Mesothelial cell of epicardium (in vitro differentiated cells): ENCODE measurements at places on chromosomes 5 and 9.

DNA sequence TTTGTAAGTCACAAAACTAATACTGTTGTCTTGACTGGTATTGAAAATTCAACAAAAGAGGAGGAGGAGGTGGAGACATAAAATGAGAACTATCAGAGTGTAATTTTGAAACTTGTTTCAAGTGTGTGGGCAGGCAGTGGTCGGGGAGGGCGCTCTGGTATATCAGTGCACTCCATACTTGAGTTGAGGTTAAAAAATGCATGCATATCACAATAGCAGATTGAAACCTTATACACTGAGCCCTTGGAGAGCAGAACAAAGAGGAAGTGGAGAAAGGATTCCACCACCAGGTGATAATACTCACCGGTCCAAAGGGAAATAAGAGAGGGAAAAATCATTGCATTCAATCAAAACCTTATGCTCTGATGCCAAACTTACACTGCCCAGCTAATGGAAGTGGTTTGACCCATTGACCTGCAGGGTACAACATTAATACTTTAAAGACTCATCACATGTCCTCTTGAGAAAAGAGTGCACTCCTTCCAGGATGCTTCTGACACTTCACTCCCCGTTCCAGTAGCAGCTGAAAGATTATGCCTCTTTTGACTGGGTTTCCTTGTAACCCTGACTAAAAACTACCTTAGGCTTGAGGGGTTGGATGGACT, 79.5 kb upstream of the FAM169A start:
- H3K36me3 ChIP-seq = no peaks in the 10 kb centered on the region

GRCh38 chr9:130693101-130693425, 517 bp upstream of the EXOSC2 start:
- peak overlapping the region; percentile 90 for H3K4me3 ChIP-seq
- H3K36me3 ChIP-seq = peaks cover 16% of the 10 kb centered on the region
- peaks cover 29% of the 10 kb centered on the region for H3K4me1 ChIP-seq
- H3K27me3 ChIP-seq = no peaks in the 10 kb centered on the region
- no peak for DNase-seq

- H3K27me3 ChIP-seq = peaks cover 33% of the 10 kb centered on the region
- H3K4me3 ChIP-seq = no peak overlapping the region
- H3K27ac ChIP-seq = no peak overlapping the region
- peaks cover 6% of the 10 kb centered on the region for H3K4me1 ChIP-seq
- no peak for DNase-seq
Observed at GRCh38 chr5:159130871-159131270, 31.2 kb upstream of the EBF1 start.

DNA sequence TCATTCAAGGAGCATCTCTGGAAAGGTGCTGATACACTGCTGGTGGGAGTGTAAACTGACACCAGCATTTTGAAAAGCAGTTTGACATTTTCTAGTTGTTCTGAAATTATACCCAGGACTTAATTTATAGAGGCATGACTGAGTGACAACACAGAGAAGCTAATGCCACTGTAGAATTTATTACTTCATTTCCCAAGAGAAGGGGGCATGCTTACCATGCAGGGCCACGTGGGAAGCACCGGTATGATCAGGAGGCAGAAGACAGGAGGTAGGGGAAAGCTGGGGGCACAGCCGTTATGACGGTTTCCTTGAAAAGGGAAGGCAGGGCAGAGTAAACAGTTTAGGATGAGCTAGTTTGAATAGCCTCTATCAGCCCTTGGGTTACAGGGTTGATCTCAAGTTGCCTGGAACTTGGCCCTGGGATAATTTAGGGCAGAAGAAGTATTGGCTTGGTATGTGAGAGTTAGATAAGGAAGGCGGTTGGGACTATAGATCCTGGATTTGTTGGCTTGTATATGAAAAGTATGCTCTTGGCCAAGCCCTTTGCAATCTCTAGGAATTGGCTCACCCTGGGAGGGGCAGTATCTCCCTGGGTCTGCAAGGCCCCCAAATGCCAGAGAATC, 305.7 kb downstream of the ENC1 start:
- H3K4me1 ChIP-seq = peaks cover 61% of the 10 kb centered on the region
- H3K27ac ChIP-seq = no peak overlapping the region
- no peaks in the 10 kb centered on the region for H3K36me3 ChIP-seq
- no peak for DNase-seq
- H3K27me3 ChIP-seq = no peaks in the 10 kb centered on the region

GRCh38 chr5:150590979-150591695, 49.3 kb upstream of the SYNPO start:
- H3K4me1 ChIP-seq = peaks cover 69% of the 10 kb centered on the region
- no peak for DNase-seq
- no peaks in the 10 kb centered on the region for H3K27me3 ChIP-seq
- no peaks in the 10 kb centered on the region for H3K36me3 ChIP-seq
- peak overlapping the region; percentile 93 for H3K27ac ChIP-seq

GRCh38 chr5:77175231-77175630, 35.2 kb upstream of the PDE8B start:
- H3K27ac ChIP-seq = no peak overlapping the region
- no peak overlapping the region for H3K4me3 ChIP-seq
- peaks cover 25% of the 10 kb centered on the region for H3K27me3 ChIP-seq
- no peaks in the 10 kb centered on the region for H3K36me3 ChIP-seq
- no peak for DNase-seq
- H3K4me1 ChIP-seq = no peaks in the 10 kb centered on the region

- no peak overlapping the region for H3K4me3 ChIP-seq
- DNase-seq = no peak
- no peaks in the 10 kb centered on the region for H3K36me3 ChIP-seq
- no peaks in the 10 kb centered on the region for H3K4me1 ChIP-seq
- H3K27ac ChIP-seq = no peak overlapping the region
Observed at GRCh38 chr5:17151686-17152085, 65.7 kb upstream of the BASP1 start.

DNA sequence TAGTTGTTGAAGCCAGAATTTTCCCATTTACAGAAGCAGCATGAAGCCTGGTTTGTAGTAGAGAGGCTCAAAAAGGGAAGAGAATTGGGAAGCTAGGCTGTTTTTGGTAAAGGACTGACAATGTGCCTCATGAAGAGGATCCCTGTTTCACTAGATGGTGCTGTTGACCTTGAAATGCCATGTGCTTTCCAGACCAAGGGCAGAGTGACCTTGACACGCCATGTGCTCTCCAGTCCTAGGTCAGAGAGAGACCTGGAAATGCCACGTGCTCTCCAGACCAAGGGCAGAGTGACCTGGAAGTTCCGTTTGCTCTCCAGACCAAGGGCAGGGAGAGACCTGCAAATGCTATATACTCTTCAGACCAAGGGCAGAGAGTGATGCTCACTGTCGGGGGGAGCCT, 32.0 kb downstream of the UNC13B start:
- no peaks in the 10 kb centered on the region for H3K4me1 ChIP-seq
- DNase-seq = no peak
- no peak overlapping the region for H3K4me3 ChIP-seq
- peaks cover 45% of the 10 kb centered on the region for H3K36me3 ChIP-seq

- no peaks in the 10 kb centered on the region for H3K36me3 ChIP-seq
- no peaks in the 10 kb centered on the region for H3K27me3 ChIP-seq
- H3K27ac ChIP-seq = peak overlapping the region; percentile 50
- peak; percentile 41 for DNase-seq
- H3K4me3 ChIP-seq = no peak overlapping the region
Observed at GRCh38 chr5:82641331-82642003, 363.3 kb upstream of the RPS23 start.

DNA sequence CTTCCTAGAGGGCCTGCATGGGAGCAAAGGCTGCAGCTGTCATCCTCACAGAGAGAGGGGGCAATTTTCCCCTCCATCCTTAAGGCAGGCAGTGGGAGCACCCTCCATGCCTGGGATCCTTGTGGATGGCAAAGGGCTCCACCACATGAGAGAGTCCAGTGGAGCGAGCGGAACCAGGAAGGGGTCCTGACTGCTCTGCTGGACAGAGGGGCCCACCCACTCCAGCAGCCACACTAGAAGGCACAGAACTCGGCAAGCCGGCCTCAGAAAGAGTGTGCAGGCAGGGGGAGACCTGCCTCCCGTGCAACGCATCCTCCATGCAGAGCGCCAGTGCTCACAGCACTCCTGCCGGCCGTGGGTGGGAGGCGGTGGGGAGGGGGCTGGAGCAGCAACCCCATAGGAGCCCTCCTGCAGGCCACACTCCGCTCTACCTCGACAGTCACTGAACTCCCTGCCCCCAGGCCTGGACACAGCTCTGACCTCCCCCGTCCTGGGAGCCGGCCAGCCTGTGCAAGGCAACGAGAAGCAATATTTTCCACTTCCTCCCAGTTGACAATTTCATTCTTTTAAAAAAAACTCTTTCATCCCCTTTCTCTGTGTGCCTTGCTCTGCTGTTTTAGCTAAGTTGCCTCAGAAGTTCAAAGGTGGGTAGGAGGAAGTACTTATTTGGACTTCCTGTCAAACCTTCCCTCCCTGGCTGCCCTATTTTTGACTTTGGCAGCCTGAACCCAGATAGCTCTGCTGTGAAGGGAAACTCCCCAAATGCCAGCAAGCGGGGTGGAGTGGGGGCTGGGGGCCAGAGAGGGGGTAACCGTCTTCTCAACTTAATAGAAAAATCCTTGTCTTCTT, 5.3 kb upstream of the LCP2 start:
- H3K4me3 ChIP-seq = no peak overlapping the region
- H3K4me1 ChIP-seq = peaks cover 8% of the 10 kb centered on the region

DNA sequence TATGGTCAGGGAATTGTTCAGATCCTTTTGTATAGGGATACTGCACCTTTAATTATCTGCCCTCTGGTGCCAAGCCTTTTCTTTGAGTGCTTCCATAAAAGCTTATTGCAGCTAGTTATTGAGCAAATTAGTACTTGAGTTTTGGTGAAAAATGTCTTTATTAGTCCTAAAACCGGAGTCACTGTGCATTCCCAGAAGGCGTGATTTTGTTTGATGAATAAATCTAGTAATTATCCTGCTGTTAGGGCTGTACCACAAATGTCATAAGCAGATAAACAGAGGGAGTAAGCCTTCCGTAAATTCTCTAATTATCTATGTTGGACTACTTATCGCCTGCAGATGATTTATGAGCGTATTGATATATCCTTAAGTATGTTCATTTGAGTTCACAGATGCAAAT, 620.7 kb upstream of the ARRDC3 start:
- no peak for DNase-seq
- H3K27me3 ChIP-seq = no peaks in the 10 kb centered on the region
- no peaks in the 10 kb centered on the region for H3K36me3 ChIP-seq

DNA sequence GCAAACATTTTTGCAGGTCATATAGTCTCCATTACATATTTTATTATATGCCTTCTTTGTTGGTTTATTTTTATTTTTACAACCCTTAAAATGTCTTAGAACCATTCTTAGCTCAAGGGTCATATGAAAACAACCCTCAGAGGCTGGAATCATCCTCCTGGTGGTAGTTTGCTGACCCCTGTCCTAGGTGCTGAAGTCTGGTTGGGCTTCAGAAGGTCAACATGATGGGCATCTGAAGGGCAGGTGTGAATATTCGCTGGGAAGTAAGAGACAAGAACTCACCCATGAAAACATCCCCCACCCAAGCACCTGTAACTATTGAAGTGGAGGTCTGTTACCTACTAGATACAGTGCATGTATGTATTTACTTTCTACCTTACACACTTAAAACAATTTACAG, 75.4 kb downstream of the OSMR start:
- no peak overlapping the region for H3K4me3 ChIP-seq
- no peaks in the 10 kb centered on the region for H3K27me3 ChIP-seq
- H3K36me3 ChIP-seq = no peaks in the 10 kb centered on the region
- no peak for DNase-seq
- H3K27ac ChIP-seq = no peak overlapping the region
- H3K4me1 ChIP-seq = peaks cover 9% of the 10 kb centered on the region

DNA sequence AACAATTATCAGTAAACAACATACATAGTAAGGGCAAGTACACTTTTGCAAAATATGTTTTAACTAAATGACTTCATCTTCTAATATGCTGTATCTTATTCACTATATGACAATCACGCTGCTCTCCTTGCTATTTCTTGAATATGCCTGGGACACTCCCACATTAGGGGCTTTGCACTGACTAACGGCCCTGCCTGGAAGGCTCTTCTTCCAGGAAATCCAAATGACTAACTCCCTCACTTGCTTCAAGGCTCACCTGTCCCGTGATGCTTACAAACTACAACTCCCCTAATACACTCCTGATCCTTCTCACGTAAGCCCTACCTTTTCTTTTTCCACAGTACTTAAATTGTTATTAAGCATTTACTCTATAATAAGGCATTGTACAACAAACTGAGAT, 10.6 kb downstream of the ERP44 start:
- peaks cover 16% of the 10 kb centered on the region for H3K4me1 ChIP-seq
- H3K4me3 ChIP-seq = no peak overlapping the region
- H3K27ac ChIP-seq = no peak overlapping the region
- no peaks in the 10 kb centered on the region for H3K27me3 ChIP-seq
- no peaks in the 10 kb centered on the region for H3K36me3 ChIP-seq

DNA sequence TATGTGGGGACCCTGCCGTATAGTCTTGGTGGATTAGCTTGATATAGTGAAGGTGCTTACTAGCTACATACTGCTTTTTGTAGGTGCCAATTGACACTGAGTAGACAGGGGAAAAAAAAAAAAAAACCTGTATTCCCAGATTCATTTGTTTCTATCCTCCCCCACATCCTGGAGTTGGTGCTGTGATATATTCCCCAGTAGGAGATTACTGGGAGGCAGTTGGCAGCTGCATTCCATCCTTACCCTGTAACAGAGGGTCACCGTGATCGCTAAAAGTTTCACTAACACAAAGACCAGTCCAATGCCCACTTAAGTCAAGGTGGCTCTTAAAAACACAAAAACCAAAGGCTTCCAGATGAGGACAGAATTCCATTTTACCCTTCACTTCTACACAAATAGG, 27.4 kb upstream of the TOMM5 start:
- no peak overlapping the region for H3K27ac ChIP-seq
- DNase-seq = no peak
- no peaks in the 10 kb centered on the region for H3K36me3 ChIP-seq
- H3K27me3 ChIP-seq = peaks cover 9% of the 10 kb centered on the region

GRCh38 chr5:95892784-95893354, 68.8 kb downstream of the ELL2 start:
- no peak for DNase-seq
- H3K4me1 ChIP-seq = peaks cover 11% of the 10 kb centered on the region
- H3K27ac ChIP-seq = no peak overlapping the region
- no peak overlapping the region for H3K4me3 ChIP-seq

DNA sequence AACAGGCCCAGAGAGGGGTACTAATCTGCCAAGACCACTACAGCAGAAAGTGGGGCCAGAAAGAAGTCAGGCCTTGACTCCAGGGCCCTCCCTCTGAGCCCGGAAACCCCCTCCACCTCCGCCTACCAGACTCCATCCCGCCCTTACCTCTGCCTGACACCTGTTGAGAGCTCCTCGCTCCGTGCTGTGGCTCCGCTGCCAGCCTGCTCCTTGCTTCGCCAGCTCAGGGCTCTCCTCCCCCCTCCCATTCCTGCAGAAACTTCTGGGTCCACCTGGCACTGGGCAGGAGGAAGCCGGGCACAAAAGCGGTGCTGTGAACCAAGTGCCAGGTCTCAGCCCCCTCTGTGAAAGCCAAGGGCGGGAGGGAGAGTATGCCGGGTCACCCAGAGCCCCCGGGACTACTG, 6.4 kb upstream of the ST6GALNAC6 start:
- no peaks in the 10 kb centered on the region for H3K27me3 ChIP-seq
- H3K4me3 ChIP-seq = no peak overlapping the region
- H3K36me3 ChIP-seq = peaks cover 3% of the 10 kb centered on the region
- peaks cover 27% of the 10 kb centered on the region for H3K4me1 ChIP-seq

- no peaks in the 10 kb centered on the region for H3K36me3 ChIP-seq
- no peak overlapping the region for H3K27ac ChIP-seq
- H3K4me1 ChIP-seq = no peaks in the 10 kb centered on the region
Observed at GRCh38 chr9:4175846-4176245, 124.0 kb downstream of the GLIS3 start.

GRCh38 chr5:178529080-178529479, 61.1 kb downstream of the COL23A1 start:
- H3K4me3 ChIP-seq = no peak overlapping the region
- DNase-seq = no peak
- H3K36me3 ChIP-seq = no peaks in the 10 kb centered on the region
- no peak overlapping the region for H3K27ac ChIP-seq
- H3K4me1 ChIP-seq = peaks cover 2% of the 10 kb centered on the region
- H3K27me3 ChIP-seq = no peaks in the 10 kb centered on the region
